ENCODE measurements at places on chromosomes 5 and 9. TPM values are rescaled to one million over a fixed set of nuclear protein-coding genes. Genes with fewer than 3 reads are reported as not detected.

DNA sequence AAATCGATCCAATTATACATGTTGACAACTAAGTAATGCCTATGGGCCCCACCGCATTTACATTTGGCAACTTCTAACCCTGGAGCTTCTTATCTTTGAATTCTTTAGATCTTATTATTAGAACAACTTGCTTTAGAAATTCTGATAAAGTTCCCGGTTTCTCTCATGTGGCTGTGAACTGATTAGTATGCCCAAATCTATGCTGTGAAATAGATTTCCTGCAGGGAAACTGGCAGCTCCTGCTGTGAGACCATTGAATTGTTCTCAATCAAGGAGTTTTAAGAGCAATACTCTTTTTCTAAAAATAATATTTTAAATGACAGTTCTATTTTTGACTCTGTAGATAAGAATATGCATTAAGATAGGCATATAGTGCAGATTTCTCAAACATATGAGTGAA lies 177.5 kb downstream of the GABRB2 start:
- H3K27me3 ChIP-seq, result no peaks in the 10 kb centered on the region
- H3K4me1 ChIP-seq, result no peaks in the 10 kb centered on the region
- H3K27ac ChIP-seq, result no peak overlapping the region
- no peaks in the 10 kb centered on the region for H3K36me3 ChIP-seq

DBH gene
- total RNA-seq, result not detected

DNA sequence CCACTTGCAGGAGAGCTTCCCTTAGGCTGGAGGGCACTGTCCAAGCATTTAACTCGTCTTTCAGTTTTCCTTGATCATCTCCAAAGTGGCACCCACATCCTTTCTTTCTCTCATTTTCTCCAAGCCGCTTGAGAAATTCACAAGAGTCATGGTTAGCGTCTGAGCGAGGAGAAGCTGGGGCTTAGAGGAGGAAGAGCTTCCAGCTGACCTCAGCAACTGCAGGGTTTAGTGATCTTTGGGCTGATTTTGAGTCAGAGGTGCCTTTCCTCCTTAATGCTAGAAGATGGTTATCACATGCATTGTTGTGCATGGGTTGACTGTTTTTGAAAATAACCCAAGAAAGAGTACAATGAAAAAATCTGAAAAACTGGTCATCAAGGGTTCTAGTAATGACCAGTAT lies 134.7 kb downstream of the GADD45G start:
- DNase-seq, result no peak
- H3K36me3 ChIP-seq, result no peaks in the 10 kb centered on the region
- no peaks in the 10 kb centered on the region for H3K27me3 ChIP-seq
- peak overlapping the region; percentile 27 for H3K27ac ChIP-seq
- H3K4me3 ChIP-seq, result no peak overlapping the region

TRUB2 gene
- total RNA-seq, result 15.1 TPM

TMCO6 gene
- 25.8 TPM for total RNA-seq

DNA sequence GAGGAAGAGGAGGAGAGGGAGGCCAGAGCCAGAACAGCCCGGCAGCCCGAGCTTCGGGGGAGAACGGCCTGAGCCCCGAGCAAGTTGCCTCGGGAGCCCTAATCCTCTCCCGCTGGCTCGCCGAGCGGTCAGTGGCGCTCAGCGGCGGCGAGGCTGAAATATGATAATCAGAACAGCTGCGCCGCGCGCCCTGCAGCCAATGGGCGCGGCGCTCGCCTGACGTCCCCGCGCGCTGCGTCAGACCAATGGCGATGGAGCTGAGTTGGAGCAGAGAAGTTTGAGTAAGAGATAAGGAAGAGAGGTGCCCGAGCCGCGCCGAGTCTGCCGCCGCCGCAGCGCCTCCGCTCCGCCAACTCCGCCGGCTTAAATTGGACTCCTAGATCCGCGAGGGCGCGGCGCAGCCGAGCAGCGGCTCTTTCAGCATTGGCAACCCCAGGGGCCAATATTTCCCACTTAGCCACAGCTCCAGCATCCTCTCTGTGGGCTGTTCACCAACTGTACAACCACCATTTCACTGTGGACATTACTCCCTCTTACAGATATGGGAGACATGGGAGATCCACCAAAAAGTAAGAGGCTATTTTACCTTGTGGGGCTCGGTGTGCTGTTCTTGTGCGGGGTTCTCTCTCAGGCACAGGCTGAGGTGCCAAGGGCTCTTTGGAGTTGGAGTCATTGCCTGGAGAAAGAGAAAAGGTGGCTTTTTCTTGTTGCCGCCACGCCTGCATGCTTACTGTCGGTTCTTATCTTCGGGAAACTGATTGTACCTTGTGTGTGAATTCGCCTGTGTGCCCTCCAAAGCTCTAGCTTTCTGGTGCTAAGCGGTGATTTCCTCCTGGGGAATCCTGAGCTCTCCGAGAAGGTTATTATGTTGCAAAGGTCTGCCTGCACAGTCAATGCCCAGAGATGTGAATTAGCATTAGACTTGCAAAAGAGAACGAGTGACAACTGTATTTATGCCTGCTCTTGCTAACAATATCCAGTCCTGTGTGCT lies at the start of gene ISL1:
ISL1 (plus strand) TSS at position 318 of the 991 bp plus-strand sequence; CDS start at position 542, 224 bp downstream.
- no peaks in the 10 kb centered on the region for H3K36me3 ChIP-seq
- no peaks in the 10 kb centered on the region for H3K4me1 ChIP-seq
- peak; percentile 93 for DNase-seq
- peak within 1 kb of the TSS; percentile 64 for H3K4me3 ChIP-seq

GRCh38 chr9:138043061-138043410 lies 165.5 kb downstream of the CACNA1B start:
- no peaks in the 10 kb centered on the region for H3K36me3 ChIP-seq
- H3K4me1 ChIP-seq, result no peaks in the 10 kb centered on the region
- no peak for DNase-seq
- no peak overlapping the region for H3K4me3 ChIP-seq

DNA sequence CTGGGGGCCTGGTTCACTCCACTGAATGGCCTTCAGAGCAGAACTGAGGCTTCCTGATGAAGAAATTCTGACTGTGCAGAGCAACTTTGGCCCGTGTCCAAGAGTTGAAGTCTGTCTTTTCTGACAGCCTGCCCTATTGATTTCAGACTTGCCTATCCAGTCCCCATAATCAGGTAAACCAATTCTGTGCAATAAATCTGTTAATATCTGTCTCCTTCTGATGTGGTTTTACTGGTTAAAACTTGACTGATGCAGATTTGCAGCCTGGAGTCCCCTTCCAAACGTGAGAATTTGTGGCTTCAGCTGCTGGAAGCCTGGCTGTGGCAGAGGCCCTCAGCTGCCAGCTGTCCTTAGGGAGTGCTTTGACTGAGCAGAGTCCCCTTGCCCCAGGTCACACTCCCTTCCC lies 283.9 kb upstream of the ANKRD55 start:
- H3K27me3 ChIP-seq, result no peaks in the 10 kb centered on the region
- peak overlapping the region; percentile 33 for H3K27ac ChIP-seq
- H3K4me3 ChIP-seq, result no peak overlapping the region
- no peaks in the 10 kb centered on the region for H3K36me3 ChIP-seq
- peak; percentile 61 for DNase-seq
- peaks cover 24% of the 10 kb centered on the region for H3K4me1 ChIP-seq

GRCh38 chr9:82454509-82455190 lies 466.1 kb downstream of the SPATA31D1 start:
- peak overlapping the region; percentile 28 for H3K27ac ChIP-seq
- H3K27me3 ChIP-seq, result no peaks in the 10 kb centered on the region
- H3K36me3 ChIP-seq, result no peaks in the 10 kb centered on the region
- no peak overlapping the region for H3K4me3 ChIP-seq
- H3K4me1 ChIP-seq, result peaks cover 12% of the 10 kb centered on the region

PDE6A gene
- total RNA-seq, result 3.6 TPM

GRCh38 chr5:140000332-140000731 lies 42.8 kb downstream of the NRG2 start:
- H3K4me1 ChIP-seq, result no peaks in the 10 kb centered on the region
- H3K4me3 ChIP-seq, result no peak overlapping the region
- no peak for DNase-seq
- H3K27ac ChIP-seq, result no peak overlapping the region

DNA sequence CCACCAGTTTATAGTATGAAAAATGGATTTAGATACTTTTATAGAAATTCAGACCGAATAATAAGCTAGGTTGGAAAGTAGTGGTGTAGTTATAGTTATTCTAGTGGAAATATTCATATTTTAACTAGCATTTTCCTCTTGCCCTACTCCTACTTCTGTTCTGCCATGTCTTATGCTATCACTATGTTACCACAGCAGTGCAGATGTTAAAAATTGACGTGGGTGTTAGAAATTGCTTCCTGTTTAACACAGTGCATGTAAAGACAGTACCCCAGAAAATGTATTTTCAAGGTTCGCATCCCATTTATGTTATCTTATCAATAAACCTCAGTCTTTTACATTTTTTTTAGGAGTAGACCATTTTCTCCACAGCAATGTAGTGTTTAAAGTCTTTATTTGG lies 774.2 kb upstream of the CDH10 start:
- no peaks in the 10 kb centered on the region for H3K36me3 ChIP-seq
- H3K4me1 ChIP-seq, result no peaks in the 10 kb centered on the region
- no peaks in the 10 kb centered on the region for H3K27me3 ChIP-seq

DNA sequence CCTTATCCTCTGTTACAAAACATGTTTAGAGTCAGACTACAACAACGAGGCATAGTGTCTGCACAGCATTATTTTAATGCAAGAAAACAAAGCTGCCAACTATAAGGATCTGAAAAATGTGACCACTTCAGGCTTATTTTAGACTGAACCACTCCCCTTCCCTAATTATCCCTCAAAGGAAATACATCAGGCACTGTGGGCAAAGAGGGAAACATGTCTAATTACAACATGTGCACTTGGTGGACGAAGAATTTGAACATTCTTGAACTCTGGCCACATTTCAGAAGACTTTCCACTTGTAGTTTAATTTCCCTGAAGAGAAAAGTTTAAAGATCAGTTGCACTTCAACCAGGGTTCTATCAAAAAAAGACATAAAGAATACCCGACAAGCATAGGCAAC lies 3.8 kb downstream of the MTMR12 start:
- H3K27ac ChIP-seq, result no peak overlapping the region
- no peak for DNase-seq

ANKRD31 gene
- total RNA-seq, result 0.60 TPM

- no peaks in the 10 kb centered on the region for H3K4me1 ChIP-seq
- DNase-seq, result no peak
- no peaks in the 10 kb centered on the region for H3K36me3 ChIP-seq
Measured at GRCh38 chr9:125663127-125663526, 43.9 kb downstream of the MAPKAP1 start.

- H3K4me3 ChIP-seq, result peak within 1 kb of the TSS; percentile 85
- no peaks in the 10 kb centered on the region for H3K36me3 ChIP-seq
- H3K27me3 ChIP-seq, result no peaks in the 10 kb centered on the region
- DNase-seq, result peak; percentile 94
- H3K27ac ChIP-seq, result peak within 1 kb of the TSS; percentile 94
- peaks cover 31% of the 10 kb centered on the region for H3K4me1 ChIP-seq
Measured at GRCh38 chr5:17217493-17218352, at the start of gene BASP1. Gene BASP1 (plus strand): TSS chr5:17217631. CDS start chr5:17275217, 57,586 bp downstream.

- no peaks in the 10 kb centered on the region for H3K36me3 ChIP-seq
- no peak overlapping the region for H3K4me3 ChIP-seq
- H3K27ac ChIP-seq, result no peak overlapping the region
- DNase-seq, result no peak
Measured at GRCh38 chr9:16610538-16610937, 259.9 kb downstream of the BNC2 start.

ST8SIA4 gene
- 6.0 TPM for total RNA-seq

TMEM252 gene
- total RNA-seq, result 0.16 TPM
